Heart right ventricle (tissue), 16 donors: ENCODE measurements at places on chromosomes 4 and X. TPM values are rescaled to one million over a fixed set of nuclear protein-coding genes. Genes with fewer than 3 reads are reported as not detected.
A peak's percentile ranks its signal among the peaks of the same experiment; 100 is the strongest.

Gene TBC1D9
- 20.3 TPM for total RNA-seq

DNA sequence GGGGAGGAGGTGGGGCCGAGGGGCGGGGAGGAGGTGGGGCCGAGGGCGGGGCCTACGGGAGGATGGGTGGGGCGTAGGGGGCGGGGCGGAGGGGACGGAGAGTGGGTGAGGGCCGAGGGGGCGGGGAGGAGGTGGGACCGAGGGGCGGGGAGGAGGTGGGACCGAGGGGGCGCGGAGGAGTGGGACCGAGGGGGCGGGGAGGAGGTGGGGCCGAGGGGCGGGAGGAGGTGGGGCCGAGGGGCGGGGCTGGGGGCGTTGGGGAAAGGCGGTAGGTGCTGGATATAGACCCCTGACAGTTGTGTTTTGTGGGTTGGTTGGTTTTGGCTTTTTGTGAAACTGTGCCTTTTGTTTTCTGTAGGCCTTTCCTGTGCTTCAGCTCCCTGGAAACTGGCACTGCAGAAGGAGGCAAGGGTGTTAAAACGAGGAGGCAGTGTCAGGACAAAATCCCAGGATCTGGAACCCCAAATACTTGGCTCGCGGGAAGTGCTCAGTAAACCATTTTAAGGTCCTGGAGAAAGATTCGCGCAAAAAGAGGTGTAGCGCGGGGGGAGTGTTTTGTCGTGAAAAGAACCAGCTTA, 580 bp upstream of the MMGT1 start:
- H3K27me3 ChIP-seq = no peaks in the 10 kb centered on the region
- DNase-seq = peak; percentile 80
- peak overlapping the region; percentile 53 for H3K4me3 ChIP-seq
- H3K27ac ChIP-seq = peak overlapping the region; percentile 62
- peaks cover 19% of the 10 kb centered on the region for H3K4me1 ChIP-seq

DNA sequence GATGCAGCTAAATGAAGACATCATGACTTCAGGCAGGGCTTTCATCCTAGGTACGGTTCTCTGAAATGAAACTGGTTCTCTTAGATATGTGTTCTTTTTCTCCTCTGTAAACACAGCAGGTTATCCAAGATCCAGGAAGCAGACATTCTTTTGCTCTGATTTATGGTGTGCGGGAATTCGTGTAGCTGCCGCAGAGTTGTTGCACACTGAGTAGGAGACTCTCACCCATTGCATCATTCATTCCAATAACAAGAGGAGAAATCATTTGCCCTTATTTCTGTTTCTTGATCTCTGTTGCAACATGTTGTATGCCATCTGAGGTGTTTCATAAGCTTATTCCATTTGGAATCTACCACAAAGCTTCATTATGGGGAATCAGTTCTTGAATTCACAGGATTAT, 133.6 kb upstream of the VCX2 start:
- H3K27ac ChIP-seq = no peak overlapping the region
- H3K27me3 ChIP-seq = no peaks in the 10 kb centered on the region
- H3K36me3 ChIP-seq = no peaks in the 10 kb centered on the region
- no peaks in the 10 kb centered on the region for H3K4me1 ChIP-seq

DNA sequence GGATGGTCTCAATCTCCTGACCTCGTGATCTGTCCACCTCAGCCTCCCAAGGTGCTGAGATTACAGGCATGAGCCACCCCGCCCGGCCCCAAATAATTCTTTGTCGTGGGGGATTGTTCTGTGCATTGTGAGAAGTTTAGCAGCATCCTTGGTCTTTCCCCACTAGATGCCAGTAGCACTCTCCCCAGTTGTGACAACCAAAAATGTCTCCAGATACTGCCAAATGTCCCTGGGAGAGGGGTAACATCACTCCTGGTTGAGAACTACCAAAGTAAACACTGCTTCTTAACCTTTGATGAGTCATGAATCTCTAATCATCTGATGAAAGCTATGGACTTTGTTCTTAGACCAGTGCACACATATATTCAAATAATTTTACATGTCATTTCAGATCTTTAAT, 90.7 kb upstream of the BRS3 start:
- H3K36me3 ChIP-seq = no peaks in the 10 kb centered on the region
- no peaks in the 10 kb centered on the region for H3K4me1 ChIP-seq
- no peak for DNase-seq
- no peak overlapping the region for H3K27ac ChIP-seq

GRCh38 chrX:17736856-17737709, at the start of gene SCML1:
SCML1 (plus strand) TSS chrX:17737493; CDS start chrX:17744187, 6,694 bp downstream.
- H3K4me3 ChIP-seq = peak within 1 kb of the TSS; percentile 69
- peaks cover 54% of the 10 kb centered on the region for H3K27me3 ChIP-seq
- H3K36me3 ChIP-seq = no peaks in the 10 kb centered on the region
- peak; percentile 96 for DNase-seq
- peaks cover 10% of the 10 kb centered on the region for H3K4me1 ChIP-seq

DNA sequence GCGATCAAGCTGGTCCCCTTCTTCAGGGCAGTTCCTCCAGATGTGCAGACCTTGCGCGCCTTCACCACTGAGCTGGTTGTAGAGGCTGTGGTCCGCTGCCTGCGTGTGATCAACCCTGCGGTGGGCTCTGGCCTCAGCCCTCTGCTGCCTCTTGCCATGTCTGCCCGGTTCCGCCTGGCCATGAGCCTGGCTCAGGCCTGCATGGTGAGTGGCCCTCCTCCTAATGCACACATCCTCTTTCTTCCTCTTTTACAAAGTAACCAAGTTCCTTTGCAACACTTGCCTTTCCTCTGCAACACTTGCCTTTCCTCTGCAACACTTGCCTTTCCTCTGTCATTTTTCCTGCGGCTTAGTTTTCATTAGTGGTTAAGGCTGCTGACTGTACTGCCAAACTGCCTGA, 1.8 kb downstream of the CCDC22 start:
- H3K4me3 ChIP-seq = no peak overlapping the region
- H3K27ac ChIP-seq = no peak overlapping the region
- DNase-seq = no peak
- H3K4me1 ChIP-seq = peaks cover 29% of the 10 kb centered on the region

DNA sequence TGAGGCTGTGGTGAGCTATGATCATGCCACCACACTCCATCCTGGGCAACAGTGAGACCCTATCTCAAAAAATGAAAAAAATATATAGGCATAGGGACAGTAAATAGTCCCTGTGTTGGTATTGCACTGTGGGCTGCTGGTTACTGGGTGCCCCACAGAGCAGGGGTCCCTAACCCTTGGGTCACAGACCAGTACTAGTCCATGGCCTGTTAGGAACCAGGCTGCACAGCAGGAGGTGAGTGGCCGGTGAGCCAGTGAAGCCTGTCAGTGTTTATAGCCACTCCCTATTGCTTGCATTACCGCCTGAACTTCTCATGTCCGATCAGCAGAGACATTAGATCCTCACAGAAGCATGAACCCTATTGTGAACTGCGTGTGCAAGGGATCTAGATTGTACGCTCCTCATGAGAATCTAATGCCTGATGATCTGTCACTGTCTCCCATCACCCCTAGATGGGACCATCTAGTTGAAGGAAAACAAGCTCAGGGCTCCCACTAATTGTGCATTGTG, 106.5 kb downstream of the TNIP2 start:
- no peak overlapping the region for H3K27ac ChIP-seq
- no peaks in the 10 kb centered on the region for H3K4me1 ChIP-seq
- no peak overlapping the region for H3K4me3 ChIP-seq

Gene PHOX2B
- total RNA-seq = not detected

GRCh38 chrX:106780664-106781377, 21.7 kb upstream of the TBC1D8B start:
- no peak overlapping the region for H3K4me3 ChIP-seq
- no peak for DNase-seq
- H3K27me3 ChIP-seq = no peaks in the 10 kb centered on the region
- no peaks in the 10 kb centered on the region for H3K4me1 ChIP-seq

- H3K4me1 ChIP-seq = peaks cover 7% of the 10 kb centered on the region
- H3K27ac ChIP-seq = no peak overlapping the region
- H3K4me3 ChIP-seq = no peak overlapping the region
- H3K27me3 ChIP-seq = peaks cover 35% of the 10 kb centered on the region
- no peak for DNase-seq
Measured at GRCh38 chr4:1770245-1770644, 22.8 kb upstream of the FGFR3 start.

DNA sequence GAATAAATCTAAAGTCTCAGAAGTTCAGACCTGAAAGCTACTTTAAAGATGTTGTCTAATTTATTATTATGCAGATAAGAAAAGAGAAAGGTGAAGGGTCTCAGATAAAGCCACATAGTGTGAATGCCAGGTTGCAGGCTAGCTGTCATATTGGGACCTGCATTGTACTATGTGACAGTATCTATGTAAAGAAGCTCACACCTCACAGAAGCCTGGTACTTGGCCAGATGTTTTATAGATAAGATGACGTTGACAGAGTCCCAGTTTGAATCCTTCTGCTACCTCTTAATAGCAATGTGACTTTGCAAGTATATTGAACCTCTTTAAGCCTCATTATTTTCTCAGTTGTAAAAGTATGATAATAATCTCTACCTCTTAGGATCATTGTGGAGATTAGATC, 227.0 kb downstream of the SPRY1 start:
- peaks cover 20% of the 10 kb centered on the region for H3K4me1 ChIP-seq
- H3K27ac ChIP-seq = no peak overlapping the region
- no peaks in the 10 kb centered on the region for H3K36me3 ChIP-seq
- no peak for DNase-seq
- H3K4me3 ChIP-seq = no peak overlapping the region
- H3K27me3 ChIP-seq = no peaks in the 10 kb centered on the region

- H3K27me3 ChIP-seq = no peaks in the 10 kb centered on the region
- peaks cover 9% of the 10 kb centered on the region for H3K4me1 ChIP-seq
- H3K36me3 ChIP-seq = no peaks in the 10 kb centered on the region
- no peak for DNase-seq
Measured at GRCh38 chr4:13980317-13981310, 353.1 kb upstream of the BOD1L1 start.

- no peaks in the 10 kb centered on the region for H3K36me3 ChIP-seq
- DNase-seq = no peak
- peak overlapping the region; percentile 94 for H3K4me3 ChIP-seq
Measured at GRCh38 chr4:121800638-121800960, 524 bp upstream of the EXOSC9 start.

- no peak overlapping the region for H3K27ac ChIP-seq
- no peak for DNase-seq
- no peaks in the 10 kb centered on the region for H3K27me3 ChIP-seq
- H3K36me3 ChIP-seq = no peaks in the 10 kb centered on the region
- H3K4me1 ChIP-seq = peaks cover 22% of the 10 kb centered on the region
- no peak overlapping the region for H3K4me3 ChIP-seq
Measured at GRCh38 chr4:41095973-41096372, 118.4 kb downstream of the APBB2 start.

DNA sequence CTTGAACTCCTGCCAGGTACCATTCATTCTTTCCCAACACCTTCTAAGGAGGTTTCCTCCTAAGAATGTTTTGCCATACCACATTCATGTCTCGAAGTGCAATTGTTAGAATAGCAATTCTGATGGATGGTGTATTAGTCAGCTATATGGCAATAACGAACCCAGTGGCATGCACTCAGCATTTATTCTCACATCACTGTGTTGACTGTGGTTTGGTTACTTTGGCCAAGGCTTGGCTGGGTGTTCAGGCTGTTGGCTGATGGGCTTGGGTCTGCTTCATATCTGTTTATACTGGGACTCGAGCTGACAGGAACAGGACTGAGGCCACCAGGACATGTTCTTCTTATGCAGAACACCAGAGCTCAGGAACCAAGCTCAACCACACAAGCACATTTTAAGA, 31.7 kb downstream of the PSAPL1 start:
- no peaks in the 10 kb centered on the region for H3K36me3 ChIP-seq
- DNase-seq = peak; percentile 27
- H3K27ac ChIP-seq = no peak overlapping the region
- H3K4me1 ChIP-seq = no peaks in the 10 kb centered on the region
- H3K4me3 ChIP-seq = no peak overlapping the region

DNA sequence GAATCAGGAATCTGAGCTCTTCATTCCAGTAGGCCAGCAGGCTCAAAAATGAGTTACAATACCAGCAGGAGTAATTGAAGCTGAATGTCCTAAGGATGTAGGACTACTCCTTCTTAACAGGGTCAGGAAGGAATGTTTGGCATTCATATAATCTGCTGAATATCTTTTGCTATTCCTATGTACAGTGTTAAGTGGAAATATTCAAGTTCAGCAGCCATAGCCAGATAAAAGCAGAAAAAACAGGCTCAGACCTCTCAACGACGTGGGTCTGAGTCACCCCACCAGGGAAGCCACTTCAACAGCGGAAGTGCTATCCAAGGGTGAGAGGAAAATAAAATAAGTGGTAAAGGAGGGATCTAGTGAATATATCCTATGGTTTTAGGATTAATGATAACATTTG, 577.0 kb downstream of the SPOCK3 start:
- H3K27ac ChIP-seq = no peak overlapping the region
- H3K4me3 ChIP-seq = no peak overlapping the region
- no peaks in the 10 kb centered on the region for H3K4me1 ChIP-seq
- no peaks in the 10 kb centered on the region for H3K27me3 ChIP-seq

DNA sequence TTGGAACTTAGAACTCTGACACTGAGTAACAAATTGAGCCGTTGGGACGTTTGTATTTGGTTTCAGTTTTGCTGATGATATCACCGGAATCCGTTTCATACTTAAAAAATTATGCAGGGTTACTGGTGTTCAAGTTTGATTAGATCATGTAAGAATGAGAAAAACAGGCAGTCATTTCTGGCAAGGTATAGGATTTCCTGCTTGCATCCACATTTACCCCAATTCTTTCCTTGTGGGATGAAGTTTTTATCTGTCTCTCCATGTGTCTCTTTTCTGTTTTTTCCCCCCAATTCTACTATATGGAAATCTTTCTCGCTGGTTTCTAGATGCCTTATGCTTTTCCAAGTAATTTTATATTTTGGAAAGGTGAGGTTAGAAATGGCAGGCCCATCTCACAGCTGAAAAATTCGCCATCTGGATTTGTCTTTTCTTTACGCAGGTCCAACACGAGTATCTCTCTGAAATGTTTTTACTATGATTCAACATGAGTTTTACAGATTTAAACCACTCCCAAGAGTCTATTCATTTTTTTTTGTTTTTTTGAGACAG, 197.9 kb downstream of the SHOX start:
- no peak for DNase-seq
- no peak overlapping the region for H3K27ac ChIP-seq
- no peak overlapping the region for H3K4me3 ChIP-seq

- H3K4me3 ChIP-seq = no peak overlapping the region
- no peak overlapping the region for H3K27ac ChIP-seq
- H3K36me3 ChIP-seq = no peaks in the 10 kb centered on the region
- H3K4me1 ChIP-seq = peaks cover 6% of the 10 kb centered on the region
- DNase-seq = no peak
Measured at GRCh38 chr4:26294904-26295303, 25.9 kb upstream of the RBPJ start.
